ENCODE measurements at places on chromosomes 7 and 10.

DNA sequence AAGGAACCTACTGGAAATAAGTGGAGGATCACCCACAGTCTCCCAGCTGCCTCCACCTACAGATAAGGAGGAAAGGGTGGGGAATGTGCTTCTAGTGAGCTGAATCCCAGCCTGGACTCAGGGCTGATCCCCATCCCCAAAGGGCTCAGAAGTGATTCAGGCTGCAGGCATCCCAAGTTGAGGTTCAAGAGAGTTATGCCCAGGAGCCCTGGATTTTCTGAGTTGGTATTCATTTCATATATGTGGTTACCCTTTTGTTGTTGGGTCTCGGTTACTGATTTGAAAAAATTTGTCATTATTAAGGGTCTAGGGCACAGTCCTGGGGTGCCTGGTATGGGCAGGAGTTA lies 30.0 kb upstream of the SRGN start:
- no peak for DNase-seq

DNA sequence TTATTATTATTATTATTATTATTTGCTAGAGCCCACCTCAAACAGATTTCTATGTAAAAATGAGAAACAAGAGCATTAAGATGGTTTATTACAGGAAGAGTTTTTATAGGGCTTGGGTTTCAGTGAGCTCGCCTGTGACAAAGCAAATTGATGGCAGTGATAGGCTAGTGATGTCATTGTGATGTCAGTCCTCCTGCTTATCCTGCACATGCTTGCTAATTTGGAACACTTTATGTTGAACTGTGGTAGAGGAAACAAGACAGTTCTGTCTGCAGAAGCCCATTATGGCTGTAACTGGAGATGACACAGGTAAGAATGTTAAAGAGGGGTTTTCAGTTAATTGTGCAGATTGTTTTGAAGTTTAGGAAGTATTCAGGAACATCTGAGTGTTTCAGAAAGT lies 68.3 kb downstream of the CREM start:
- DNase-seq = no peak

DNA sequence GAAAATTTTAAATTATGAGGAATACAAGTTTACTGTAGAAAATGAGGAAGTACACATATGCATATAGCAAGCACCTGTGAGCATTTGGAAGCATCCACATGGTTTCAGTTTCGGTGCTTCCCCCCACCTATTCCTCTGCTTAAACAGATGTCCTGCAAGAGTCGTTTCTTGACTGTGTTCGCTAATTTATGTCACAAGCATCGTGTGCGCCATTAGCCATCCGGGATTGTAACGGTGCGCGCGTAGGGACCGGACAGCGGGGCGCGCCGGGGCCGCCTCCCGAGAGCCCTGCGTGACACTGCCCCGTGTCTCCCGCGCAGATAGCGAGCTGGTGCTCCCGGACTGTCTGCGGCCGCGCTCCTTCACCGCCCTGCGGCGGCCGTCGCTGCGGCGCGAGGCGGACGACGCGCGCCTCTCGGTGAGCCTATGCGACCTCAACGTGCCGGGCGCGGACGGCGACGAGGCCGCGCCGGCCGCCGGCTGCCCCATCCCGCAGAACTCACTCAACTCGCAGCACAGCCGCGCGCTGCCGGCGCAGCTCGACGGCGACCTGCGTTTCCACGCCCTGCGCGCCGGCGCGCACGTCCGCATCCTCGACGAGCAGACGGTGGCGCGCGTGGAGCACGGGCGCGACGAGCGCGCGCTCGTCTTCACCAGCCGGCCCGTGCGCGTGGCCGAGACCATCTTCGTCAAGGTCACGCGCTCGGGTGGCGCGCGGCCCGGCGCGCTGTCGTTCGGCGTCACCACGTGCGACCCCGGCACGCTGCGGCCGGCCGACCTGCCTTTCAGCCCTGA lies 90.9 kb downstream of the NEURL1 start:
- DNase-seq = peak; percentile 37

DNA sequence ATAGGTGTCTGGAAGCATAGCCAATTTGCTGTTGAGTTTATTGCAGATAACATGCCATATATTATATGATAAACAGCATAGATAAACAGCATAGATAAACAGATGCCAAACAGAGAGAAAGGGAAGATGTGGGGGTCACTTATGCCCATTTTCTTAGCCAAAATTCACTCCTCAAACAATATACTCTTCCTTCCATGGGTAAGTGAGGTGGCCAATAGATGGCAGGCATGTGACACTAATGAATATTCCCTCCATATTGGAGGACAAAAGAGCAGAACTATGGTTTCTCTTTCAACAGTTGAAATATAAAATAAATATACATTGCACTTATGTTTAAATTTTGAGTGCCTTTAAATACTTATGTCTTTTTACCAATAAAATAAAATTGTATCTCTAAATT lies 1212.8 kb downstream of the REEP3 start:
- DNase-seq = no peak

GRCh38 chr10:43109671-43110249 lies 28.5 kb upstream of the CSGALNACT2 start:
- DNase-seq = no peak

GRCh38 chr7:135929722-135930141 lies 47.4 kb downstream of the MTPN start:
- no peak for DNase-seq

DNA sequence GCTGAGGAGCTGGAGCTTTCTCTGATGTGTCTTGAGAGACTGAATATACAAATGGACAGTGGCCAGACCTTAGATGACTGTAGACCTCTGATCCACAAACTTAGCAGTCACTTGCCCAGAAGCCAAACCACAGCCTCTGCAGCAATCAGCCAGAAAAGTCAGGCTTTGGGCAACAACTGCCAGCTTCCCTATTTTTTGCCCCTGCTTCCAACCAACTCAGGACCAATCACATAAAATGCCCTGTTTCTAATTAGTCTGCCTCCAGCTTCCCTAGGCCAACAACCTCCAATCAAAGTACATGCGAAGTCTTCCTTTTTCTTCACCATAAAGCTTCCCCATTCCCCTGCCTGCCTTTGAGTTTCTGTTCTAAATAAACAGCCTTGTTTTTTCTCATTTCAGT lies 37.8 kb upstream of the CACUL1 start:
- no peak for DNase-seq

GRCh38 chr7:33996899-33997298 lies 91.6 kb downstream of the BMPER start:
- DNase-seq = no peak

- peak; percentile 14 for DNase-seq
Observed at GRCh38 chr10:132306864-132307751, 642 bp downstream of the STK32C start.
